ENCODE measurements at places on chromosomes 6 and 20.
A peak's percentile ranks its signal among the peaks of the same experiment; 100 is the strongest.

- no peak for DNase-seq
Observed at GRCh38 chr6:146071781-146072180, 42.9 kb downstream of the GRM1 start.

DNA sequence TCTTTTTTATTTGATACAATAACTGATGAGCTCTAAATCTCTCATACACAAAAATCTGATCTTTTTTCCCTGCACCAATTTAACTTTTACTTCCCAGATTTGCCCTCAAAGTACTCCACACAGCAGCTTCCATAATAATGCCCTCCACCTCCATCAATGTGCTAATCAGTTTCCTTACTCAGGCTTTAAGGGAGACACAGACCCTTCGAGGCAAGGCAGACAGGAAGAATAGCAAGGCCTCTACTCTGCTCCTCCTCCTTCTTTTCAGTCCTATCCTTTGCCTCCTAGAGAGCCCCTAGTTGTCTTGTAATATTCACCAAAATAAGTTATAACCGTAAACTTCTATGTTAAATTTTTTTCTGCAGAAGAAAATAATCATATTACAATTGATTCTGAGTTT is 444.9 kb upstream of the RNF217 start:
- no peak for DNase-seq

GRCh38 chr20:53085720-53086119 is 113.6 kb downstream of the TSHZ2 start:
- DNase-seq: no peak

- no peak for DNase-seq
Observed at GRCh38 chr20:17304774-17305173, 77.9 kb downstream of the PCSK2 start.

DNA sequence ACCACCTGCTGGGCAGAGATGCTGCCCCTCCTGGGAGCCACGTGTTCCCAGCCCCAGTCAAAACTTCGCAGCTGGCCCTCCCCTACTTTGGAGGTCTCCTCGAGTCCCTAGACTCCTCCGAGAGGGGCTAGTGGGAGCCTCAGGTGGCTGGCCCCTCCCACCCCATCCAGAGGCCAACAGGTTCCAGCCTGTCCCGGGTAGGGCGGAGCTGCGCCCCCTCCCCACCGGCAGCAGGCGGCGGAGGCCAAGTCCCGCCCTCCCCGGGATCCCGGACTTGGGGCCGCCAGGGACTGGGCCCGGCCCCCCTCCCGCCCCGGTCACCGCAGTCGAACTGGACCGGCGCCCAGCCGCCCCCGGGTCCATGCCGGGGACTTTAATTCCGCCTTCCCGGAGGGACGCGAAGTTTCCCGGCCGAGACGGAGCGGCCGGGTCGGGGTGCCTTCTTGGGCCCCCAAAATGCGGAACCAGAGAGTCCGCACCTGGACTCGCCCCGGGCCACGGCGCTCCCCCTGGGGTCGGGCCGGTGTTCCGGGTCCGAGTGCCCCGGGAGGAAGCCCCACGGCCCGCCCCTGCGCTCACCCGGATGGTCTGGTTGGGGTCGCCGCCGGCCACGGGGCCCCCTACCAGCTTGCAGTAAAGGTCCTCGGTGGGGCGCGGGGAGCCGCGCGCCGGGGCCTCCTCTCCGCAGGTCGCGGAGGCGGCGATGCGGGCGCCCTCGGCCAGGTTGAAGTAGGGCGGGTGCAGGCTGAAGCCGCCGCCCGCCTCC is 559 bp downstream of the LAMA5 start:
- DNase-seq: no peak

- no peak for DNase-seq
Observed at GRCh38 chr6:134706153-134706552, 243.7 kb downstream of the ALDH8A1 start.

- DNase-seq: no peak
Observed at GRCh38 chr6:166569206-166569605, 17.3 kb downstream of the RAMACL start.

DNA sequence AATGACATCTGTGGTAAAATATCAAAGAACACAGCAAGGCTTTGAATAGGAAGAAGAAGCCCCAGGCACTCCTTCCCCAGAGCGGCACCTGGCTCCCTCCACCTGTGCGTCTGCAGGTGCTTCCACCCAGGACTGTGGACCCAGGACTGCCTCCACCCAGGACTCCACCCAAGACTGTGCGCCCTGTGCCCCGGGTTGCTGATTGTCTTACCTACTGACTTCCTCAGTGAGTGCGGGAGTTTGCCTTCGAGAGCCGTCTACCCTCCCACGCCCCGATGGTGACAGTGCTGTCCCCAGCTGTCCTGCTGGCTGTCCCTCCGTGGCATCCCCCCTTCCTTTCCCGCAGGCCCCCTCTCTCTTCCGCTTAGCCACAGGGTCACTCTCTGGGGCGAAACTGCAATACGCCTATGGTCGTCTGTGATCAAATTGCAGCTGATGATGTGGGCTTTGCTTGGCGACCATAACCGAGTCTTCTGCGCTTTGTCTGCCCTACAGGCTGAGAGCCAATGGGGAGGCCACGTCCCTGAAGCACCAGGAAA is 52.1 kb downstream of the IRF4 start:
- no peak for DNase-seq

DNA sequence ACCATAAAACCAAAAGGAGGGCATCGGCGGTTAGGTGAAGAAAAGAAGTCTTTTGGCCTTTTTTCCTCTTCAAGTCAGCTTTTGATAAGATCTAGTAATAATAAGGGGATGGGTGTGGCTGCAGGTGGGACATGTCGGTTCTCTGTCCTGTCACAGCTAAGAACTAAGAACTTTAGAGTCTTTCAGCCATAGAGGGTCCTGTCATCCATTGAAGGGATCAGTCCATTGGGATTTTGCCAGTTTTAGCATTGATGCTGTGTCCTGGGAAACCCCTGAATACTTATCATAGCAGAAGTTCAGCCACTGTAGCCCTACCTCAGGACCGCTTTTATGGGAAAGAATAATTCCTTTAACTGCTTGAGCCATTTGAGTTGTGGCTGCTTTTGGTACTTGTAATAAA is 18.2 kb upstream of the SCP2D1 start:
- no peak for DNase-seq

GRCh38 chr6:26268659-26269402 is 96.2 kb upstream of the BTN3A2 start:
- DNase-seq: no peak

GRCh38 chr6:42777126-42777822 is 4.6 kb upstream of the BICRAL start:
- no peak for DNase-seq

DNA sequence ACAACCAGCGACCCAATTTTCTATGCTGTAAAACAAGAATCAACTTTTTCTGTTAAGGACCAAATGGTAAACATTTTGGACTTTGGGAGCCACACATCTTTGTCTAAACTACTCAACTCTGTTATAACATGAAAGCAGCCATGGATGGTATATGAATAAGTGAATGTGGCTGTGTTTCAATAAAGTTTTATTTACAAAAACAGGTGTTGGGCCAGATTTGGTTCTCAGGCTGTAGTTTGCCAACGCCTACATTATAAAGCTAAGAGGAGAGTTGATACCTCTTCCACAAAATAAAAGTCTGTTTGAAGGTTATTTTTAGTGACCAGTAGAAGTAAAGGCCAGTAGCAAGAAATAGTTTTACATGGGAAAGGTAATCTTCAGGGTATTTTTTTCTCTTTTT is 60.4 kb upstream of the SDHAF4 start:
- DNase-seq: no peak

- DNase-seq: no peak
Observed at GRCh38 chr20:8608470-8608869, 460.4 kb upstream of the PLCB4 start.

GRCh38 chr20:62900052-62900691 is 26.1 kb downstream of the DIDO1 start:
- DNase-seq: peak; percentile 62

- DNase-seq: no peak
Observed at GRCh38 chr6:7468382-7469081, 72.9 kb upstream of the DSP start.

DNA sequence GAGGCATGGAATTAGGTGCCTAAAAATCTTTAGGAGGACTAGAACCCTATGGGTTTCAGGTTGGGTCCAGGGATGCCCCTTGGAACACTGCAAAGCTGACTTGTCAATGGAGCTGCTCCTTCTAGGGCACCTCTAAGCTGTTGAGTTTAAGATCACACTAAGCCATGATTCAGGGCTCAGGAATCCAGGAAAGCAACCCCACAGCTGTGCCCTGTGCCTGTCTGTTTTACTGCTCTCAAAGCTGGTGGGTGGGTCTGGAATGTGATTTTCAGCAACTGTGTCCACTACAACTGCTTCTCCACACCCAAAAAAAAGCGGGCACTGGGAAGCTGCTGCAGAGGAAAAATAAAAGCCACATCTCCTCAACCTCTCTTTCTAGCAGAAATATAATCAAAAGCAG is 310.4 kb upstream of the MOCS1 start:
- no peak for DNase-seq

DNA sequence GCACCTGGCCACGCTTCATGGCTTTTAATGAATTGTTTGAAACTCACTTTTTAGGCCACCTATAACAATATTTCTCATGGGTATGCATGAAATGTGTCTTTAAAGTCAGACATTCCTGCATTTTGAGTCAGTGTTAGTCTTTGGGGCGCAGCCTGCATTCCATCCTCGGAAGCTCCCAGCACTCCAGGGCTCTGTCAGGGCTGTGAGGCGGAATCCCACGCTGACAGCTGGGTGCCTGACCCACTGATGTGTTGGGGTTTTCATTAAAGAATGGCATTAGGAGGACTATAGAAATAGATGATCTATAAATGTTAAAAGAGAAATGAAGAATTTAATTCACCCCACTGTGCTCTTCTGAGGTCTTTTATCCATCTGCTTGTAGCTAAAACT is 16.2 kb upstream of the CLDN20 start:
- DNase-seq: no peak

GRCh38 chr6:114998492-114998891 is 655.7 kb upstream of the HS3ST5 start:
- DNase-seq: no peak

- no peak for DNase-seq
Observed at GRCh38 chr20:4870906-4871305, 130.4 kb downstream of the SLC23A2 start.

- DNase-seq: peak; percentile 55
Observed at GRCh38 chr20:10511509-10512251, 76.6 kb downstream of the SLX4IP start.

DNA sequence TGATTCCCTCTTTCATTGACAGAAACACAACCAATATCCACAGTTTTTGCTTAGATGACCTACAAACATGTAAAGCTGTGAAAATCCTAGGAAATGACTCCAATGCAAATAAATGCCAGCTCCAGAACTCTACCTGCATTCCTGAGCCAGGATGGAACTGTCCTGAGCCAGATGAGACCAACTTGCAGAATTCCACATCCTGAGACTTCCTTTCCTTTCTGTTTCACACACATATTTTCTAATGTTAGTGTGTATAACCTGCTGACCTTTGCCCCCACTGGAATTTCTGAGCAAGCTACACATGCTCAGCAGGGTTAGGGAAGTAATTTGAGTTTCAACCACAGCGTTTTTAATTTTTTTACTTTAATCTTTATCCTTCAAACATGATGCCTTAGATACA is 69.6 kb upstream of the ADGRF1 start:
- DNase-seq: no peak

GRCh38 chr6:32967151-32968091 is 973 bp upstream of the BRD2 start:
- DNase-seq: no peak

DNA sequence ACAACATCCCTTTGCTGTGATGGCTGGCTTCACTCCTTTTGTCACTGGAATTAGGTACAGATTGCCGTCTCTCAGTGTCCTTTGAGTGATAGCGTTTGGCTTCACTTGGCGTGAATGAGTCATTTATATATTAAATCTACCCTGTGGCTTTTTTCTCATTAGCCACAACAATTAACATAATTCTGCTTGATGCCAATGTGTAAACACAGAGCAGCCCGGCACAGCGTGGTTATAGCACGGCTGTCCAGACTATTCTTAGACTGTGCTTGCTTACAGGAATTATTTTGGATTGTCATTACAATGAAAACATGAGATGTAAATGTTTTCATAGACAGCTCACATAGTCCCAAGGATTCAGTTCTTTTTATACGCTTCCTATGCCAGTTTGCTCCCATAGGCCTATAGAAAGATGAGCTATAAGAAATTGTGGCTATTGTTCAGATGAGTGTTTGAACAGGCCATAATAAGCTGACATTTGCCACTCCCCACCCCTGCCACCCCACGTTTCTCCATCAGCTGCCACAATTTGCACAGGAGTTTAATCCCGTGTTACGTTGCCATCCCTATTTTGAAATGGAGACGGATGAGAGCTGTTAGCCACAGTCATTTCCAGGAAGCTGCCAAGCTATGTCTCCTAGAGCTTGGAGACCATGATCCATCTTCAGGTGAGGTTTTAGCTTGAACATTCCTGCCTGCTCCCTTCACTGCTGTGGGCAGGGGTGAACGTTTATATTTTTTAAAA is 65.9 kb downstream of the PPP1R14C start:
- no peak for DNase-seq

- peak; percentile 93 for DNase-seq
Observed at GRCh38 chr6:32968093-32968866, at the start of gene BRD2. Gene BRD2, plus strand, starts transcription at chr6:32968594. Its CDS starts 4,305 bp downstream, at chr6:32972899.

DNA sequence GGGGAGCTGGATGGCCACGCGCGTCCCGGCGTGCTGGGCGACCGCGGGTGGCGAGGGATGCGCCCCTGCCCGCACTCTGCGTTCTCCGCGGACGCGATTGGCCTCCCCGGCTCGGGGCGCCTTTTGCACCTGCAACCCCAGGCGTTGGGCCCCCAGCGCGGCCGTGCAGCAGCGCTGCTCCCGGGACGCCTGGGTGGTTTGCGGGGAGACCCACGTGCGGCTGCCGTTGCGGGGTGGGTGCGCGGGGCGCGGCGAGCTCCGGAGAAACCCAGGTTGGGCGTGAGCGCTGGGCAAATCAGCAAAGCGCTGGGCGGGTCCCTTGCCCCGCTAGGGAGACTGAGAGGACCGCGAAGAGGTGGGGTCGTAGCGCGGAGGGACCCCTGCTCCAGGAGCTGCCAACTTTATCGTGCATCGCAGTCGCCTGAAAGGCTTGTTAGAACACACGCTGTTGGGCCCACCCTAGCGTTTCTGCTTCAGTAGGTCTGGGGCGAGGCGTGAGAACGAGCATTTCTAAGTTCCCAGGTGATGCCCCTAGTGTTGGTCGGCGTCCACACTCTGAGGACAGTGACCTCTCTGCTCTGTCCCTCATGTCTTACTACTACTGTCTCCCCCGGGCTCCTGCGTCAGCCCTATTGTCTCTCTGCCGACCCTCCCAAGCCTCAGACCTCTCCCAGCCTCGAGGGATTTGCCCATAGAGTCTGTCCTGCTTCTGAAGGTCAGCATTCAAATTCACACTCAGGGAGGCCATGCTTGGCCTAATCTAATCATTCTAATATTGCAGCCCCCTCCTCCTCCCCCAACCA is 538 bp upstream of the ZFP64 start:
- no peak for DNase-seq

Measured in stimulated activated CD8-positive, alpha-beta memory T cell treated with anti-CD3 and anti-CD28 coated beads, Interleukin-7, amount 100 ng/mL, for 1 hour (primary cell).